ENCODE measurements at places on chromosomes 7 and 10.

DNA sequence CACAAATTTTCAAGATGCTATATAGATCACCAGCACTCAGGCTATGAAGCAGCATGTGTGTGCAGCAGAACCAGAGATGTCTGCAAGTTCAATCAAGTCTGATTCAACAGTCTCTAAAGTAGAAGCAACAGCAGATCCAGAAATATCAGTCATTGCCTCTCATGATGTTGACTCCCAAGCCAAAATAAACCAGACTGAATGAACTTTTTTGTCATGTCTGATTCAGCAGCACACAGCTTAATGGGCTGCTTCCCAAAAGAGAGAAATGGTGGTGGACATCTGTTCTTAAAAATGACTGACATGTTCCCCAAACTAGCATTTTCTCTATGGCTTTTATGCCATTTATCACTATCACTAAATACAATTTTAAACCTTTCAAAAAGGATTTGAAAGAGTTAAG is 53.8 kb downstream of the TMEM26 start:
- no peak for DNase-seq

DNA sequence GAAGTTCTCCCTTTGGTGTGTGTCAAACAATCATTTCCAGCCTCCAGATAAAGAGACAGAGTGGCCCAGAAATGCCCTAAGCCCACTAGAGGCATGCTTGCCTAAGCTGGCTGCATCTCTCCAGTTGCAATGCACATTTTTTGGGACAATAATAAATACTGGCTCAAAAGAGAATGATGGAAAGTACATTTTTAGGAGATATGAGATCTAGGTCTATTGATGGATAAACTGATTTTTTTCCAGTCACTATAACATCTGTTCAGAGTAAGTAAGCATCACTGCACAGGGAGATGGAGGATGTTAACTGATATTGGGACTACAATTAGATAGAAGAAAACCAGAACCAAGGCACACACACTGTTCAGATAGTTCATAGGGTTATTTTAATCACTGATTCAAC is 553.0 kb downstream of the GRM8 start:
- no peak for DNase-seq

DNA sequence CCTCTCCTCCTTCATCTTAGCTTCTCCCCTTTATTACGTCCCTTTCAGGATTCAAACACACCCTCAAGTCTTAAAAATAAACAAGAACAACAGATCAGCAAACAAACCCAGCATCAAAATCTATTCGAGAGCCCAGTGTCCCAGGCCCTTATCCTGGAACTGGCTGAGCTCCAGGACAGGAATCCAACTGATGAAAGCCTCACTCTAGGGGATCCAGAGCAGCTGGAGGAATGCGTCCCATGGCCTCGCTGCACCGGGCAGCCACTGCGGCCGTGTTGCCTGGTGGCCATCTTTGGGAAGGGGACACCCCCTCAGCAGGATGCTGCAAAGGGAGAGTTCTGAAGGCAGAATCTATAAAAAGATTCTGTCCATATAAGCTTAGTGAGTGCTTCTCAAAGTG is 156.5 kb upstream of the BMPER start:
- DNase-seq: no peak

- no peak for DNase-seq
Observed at GRCh38 chr10:32084185-32084851, 28.1 kb upstream of the KIF5B start.

- DNase-seq: no peak
Observed at GRCh38 chr10:97575127-97575668, 2.6 kb downstream of the ANKRD2 start.

GRCh38 chr7:157228864-157229422 is 90.2 kb downstream of the UBE3C start:
- no peak for DNase-seq

GRCh38 chr7:85773116-85773728 is 586.4 kb upstream of the SEMA3D start:
- no peak for DNase-seq

- no peak for DNase-seq
Observed at GRCh38 chr7:79211724-79212123, 241.7 kb downstream of the MAGI2 start.

DNA sequence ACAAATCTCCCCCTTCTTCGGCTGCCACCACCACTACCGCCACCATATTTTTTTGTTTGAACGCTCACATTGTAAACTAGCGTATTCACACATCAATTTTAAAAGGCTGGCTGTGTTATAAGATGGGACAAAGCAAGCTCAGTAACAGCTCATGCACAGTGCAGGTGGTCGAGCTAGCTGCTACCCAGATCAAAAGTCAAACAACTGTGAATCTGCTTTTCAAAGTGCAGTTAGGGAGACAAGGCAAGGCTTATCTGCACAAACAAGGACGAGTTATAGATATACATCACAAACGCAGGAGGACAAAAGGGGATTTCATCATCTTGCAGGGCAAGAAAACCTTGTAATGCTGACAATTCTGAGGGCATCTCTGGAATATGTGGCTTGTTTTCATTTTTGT is 231.6 kb downstream of the VTI1A start:
- no peak for DNase-seq

DNA sequence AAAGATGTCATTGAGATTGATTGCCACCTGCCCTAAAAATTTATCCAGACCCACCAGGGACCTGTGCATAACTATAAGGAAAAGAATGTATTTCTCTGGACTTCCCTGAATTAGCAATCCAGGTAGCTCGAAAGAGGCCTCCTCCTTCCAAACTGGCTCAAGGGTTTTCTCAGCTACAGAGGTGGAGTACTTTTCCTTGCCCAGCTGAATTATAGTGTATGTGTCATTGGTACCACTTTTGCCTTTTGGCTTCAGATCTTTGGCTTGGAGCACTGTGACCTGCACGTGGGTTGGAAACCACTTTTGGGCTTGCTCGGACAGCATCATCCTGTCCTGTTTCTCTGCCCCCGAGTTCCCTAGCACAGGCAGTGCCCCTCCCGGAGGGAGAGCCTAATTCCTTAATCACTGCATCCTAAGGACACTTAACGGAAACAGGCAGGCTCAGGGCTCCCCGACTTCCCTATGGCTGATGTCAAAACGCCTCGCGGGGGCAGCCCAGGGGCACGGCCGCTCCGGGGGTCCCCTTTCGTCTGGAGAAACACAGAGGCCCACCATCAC is 825 bp downstream of the RAB11FIP2 start:
- DNase-seq: peak; percentile 84

- no peak for DNase-seq
Observed at GRCh38 chr10:84388148-84388547, 59.8 kb downstream of the CCSER2 start.

DNA sequence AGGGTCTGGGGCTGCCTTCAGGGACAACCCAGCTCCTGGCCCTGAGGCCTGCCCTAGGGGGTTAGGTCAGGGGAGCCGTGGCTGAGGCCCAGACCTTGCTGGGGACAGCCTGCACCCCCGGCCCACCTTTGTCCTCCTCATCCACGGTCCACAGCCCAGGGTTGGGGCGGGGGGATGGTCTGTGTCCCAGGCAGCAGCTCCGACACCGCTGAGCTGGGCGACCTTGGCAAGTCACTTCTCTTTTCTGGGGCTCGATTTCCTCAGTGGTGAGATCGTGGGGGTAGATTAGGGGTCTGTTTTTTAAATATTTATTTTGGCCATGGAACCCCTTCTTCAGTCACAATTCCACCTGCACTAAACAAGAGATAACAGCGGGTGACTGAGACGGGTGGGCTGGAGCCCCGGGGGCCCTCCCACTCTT is 30.9 kb downstream of the DNAJB12 start:
- DNase-seq: no peak

DNA sequence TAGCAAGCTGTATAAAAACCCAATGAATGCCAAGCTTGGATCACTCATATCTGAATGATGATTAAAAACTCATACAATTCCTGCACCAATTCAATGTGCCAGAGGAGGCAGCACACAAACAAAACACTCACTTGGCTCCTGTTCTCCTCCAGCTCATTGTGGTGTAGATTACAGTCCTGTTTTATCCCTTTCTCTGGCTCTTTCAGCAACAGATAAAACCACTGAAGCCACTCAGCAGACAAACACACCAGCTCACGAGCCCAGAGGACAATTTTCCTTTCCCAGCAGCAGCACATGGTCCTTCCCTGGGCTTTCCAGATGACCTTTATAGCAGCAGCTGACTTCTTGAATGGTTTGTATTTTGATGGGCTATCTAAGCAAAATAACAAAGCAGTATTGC is 107.3 kb upstream of the STARD3NL start:
- DNase-seq: no peak

DNA sequence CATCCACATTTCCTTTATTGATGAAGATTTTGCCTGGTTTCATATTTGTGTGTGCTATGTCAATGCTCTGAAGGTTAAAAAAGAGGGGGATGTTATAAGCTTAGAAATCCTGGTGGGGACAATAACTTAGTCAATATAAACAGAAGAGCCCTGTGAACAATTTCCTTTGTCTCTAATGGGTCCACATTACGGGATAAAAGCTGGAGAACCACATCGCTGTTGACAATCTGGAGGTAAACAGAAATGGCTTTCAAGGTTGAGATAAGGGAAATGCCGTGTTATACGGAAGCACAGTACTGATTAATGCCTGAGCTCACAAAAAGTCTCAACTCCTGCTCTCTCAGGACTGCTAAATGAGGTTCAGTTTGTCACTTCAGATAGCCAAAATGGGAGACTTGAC is 16.8 kb downstream of the ASAH2 start:
- DNase-seq: no peak

- DNase-seq: no peak
Observed at GRCh38 chr7:28953633-28954032, 4.5 kb downstream of the TRIL start.

DNA sequence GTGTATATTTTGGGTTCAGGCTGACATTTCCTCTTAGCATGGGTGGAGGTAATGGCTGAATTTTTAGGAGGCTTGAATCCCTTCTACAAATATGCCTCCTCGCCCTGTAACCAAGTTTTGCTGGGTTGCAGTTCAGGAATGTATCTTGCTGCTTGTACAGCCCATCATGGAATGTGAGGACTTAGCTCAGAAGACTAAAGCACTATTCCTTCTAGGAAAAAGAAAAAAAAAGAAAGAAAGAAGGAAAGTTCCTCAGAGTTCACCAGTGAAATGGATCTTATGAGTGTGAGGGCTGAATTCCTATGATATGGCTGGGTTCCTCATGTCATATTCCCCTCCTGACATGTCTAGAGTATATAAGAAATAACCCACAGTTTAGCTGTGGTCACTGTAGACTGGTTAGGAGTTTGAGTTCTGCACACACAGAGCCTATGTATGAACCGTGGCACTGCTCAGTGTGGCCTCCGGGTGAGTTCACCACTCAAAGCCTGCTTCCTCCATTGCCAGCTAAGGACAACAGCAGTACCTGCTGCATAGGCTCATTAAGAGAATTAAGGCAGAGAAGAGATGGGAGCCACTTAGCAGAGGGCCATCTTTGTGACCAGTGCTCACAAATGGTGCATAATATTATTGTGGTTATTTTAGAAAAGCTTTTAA is 114.0 kb downstream of the TACC2 start:
- DNase-seq: no peak

GRCh38 chr10:48697821-48698764 is 13.4 kb downstream of the WDFY4 start:
- peak; percentile 49 for DNase-seq

- peak; percentile 69 for DNase-seq
Observed at GRCh38 chr10:131802156-131802915, 98.5 kb upstream of the PPP2R2D start.

GRCh38 chr10:73768881-73769280 is 13.0 kb upstream of the CHCHD1 start:
- no peak for DNase-seq

DNA sequence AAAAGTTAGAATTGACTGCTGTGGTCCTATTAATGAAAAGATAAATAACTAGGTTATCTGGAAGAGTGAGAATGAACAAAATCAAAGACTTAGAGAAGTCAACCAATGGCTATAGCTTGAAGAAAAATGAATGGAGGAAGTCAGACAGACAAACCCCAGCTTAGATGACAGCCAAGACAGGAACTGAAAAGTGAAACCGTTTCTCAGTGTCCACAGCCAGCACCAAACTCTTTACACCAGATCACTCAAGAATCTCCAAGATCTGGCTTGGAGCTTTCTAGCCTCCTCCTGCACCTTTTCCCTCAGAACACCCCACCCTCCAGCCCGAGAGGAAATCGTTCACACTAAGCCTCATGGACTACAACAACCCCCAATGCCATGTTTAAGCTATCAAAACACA is 167.0 kb downstream of the SFMBT2 start:
- no peak for DNase-seq

- DNase-seq: no peak
Observed at GRCh38 chr7:68155676-68156075, 1159.0 kb downstream of the TYW1 start.

DNA sequence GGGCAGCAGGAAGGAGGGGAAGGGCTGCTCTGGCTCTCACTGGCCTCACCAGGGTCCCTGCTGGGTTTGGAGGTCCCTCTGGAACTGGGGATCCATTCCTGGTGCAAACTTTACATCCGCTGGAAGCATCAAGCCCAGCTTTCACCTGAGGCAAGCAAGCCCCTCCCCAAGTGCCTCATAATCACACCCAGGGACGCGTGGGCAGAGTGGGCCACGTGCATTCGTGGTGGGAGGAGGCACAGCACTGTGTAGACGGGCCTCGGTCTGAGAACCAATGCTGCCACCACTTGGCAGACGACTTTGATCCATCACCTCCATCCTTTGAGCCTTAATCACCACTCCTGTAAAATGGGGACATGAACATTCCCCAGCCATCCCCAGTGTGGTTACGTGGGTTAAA is 74.1 kb downstream of the VWA2 start:
- no peak for DNase-seq

GRCh38 chr10:32419615-32420014 is 26.3 kb upstream of the CCDC7 start:
- DNase-seq: no peak

- DNase-seq: no peak
Observed at GRCh38 chr7:22662036-22662435, 65.0 kb upstream of the IL6 start.

- DNase-seq: no peak
Observed at GRCh38 chr7:21579341-21580072, 36.7 kb downstream of the DNAH11 start.

DNA sequence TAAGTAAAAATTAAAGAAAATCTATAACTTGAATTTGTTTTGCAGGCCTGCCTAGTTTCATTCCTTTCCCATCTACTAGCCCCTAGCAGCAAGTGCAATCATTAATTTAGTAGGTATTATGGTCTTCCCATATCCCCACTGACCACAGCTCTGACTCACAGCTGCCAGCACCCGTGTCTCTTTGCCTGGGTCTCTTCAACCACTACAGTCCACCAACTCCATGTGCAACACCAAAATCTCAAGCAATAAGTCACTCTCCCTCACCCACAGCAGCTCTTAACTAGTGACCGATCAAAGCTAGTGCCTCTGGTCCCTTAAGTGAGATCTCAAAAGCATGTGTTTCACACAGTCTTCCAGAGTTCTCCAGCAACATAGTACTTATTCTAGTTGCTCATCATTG is 26.0 kb upstream of the THSD7A start:
- no peak for DNase-seq

DNA sequence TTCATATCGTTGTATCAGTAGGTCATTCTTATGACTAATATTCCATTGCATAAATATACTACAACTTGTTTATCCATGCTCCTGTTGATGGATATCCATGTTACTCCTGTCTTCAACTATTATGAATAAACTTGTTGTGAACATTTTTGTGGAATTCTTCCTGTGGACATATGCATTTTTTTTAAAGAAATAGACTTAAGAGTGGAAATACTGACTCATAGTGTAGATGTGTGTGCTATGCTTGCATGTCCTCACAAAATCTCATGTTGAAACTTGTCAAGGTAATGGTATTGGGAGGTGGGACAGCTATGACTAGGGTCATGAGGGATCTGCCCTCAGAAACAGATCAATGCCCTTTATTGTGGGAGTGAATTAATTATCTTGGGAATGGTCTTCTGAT is 240.5 kb upstream of the PRSS58 start:
- no peak for DNase-seq

Data from osteocyte (in vitro differentiated cells).